ENCODE measurements at places on chromosomes 16 and 17.

DNA sequence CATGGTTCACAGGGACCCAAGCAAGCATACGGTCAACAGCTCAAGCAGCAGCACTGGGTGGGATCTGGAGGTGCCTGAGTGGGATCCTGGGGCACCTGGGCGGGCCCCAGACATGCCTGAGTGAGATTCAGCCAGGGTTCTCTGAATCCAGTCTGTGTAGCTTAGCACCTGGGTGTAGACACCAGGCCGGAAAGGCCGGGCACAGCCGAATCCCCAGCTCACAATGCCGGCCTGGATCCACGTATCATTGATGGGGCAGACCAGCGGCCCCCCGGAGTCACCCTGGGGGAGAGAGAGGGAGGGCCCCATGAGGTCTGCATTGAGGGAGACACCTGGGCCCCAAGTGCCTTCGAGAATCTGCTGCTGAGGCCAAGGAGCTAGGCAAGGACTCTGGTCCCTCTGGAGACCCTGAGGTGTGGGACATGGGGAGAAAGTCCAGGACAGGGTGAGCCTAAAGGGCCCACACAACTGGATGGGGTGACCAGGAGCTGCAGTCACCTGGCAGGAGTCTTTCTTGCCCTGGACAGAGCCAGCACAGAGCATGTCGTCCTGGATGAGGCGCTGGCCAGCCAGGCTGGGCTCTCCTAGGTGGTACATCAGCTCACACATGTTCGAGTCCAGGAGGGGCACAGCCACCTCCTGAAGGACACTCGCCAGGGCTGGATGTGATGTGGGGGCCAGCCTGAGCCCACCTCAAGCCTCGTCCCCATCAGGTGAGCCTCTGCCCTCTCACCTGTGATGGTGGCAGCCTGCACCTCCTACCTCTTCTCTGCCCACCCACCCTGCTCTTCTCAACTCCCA, 9.7 kb downstream of the ZG16B start:
- peaks cover 12% of the 10 kb centered on the region for H3K27me3 ChIP-seq
- H3K36me3 ChIP-seq, result no peaks in the 10 kb centered on the region
- no peak for DNase-seq
- H3K27ac ChIP-seq, result no peak overlapping the region
- H3K4me1 ChIP-seq, result peaks cover 12% of the 10 kb centered on the region

- no peaks in the 10 kb centered on the region for H3K4me1 ChIP-seq
- no peak overlapping the region for H3K4me3 ChIP-seq
- peaks cover 30% of the 10 kb centered on the region for H3K36me3 ChIP-seq
- H3K27me3 ChIP-seq, result no peaks in the 10 kb centered on the region
Observed at GRCh38 chr17:80811181-80812105, 180.2 kb upstream of the CHMP6 start.

DNA sequence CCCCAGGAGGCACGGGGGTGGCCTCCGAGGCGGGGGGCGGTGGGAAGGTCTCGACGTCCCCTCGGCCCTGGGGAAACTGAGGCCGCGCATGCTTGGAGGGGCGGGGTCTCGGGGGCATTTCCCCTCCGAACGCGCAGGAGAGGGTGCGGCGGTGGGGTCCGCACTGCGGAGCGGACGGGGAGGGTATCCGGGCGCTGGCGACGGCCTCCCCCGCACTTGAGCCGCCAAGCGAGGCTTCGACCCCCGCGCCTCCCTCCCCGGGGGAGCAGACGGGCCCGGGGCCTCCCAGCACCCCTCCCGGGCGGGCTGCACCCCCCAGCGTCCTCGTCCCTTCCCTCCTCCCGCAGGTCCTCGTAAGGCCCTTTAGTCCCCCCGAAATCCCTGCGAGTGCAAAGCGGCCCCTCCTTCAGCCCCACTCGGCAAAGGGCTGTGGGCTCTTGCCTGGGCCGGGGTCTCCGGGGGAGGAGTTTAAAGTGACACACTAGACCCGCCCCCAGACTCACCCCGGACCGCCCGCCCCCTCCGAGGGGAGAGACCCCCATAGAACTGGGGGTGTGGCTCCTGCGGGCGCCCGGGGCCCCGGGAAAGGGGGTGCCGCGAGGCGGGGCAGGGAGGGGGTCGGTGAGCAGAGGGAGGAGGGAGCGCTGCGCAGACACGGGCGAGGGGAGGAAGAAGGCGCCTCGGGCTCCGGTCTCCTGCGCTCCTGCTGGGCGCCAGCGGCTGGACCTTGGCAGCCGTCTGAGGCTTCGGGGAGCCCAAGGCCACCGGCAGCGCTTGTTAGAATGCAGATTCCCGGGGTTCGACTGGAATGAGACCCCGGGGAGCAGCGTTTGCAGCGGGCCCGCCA, 632 bp downstream of the BAIAP3 start:
- no peak overlapping the region for H3K4me3 ChIP-seq
- H3K27ac ChIP-seq, result no peak overlapping the region

DNA sequence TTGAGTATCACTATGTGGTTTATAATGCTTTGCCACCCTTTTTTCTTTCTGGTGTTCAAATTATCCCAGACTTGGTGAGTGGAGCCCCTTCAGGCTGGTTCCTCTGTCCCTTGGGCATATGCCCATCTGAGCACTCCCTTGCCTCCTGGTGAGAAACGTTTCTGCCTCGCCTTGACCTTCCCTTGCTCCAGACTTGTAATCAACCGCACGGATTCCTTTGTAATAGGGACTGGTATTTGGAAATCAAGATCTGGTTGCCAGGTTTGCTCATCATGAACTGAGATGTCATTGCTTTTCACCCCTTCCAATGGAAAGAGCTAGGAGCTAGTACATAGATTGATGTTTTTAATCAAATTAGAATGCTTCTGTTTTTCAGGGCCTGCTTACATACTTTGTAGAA, 43.7 kb downstream of the SEC14L1 start:
- no peak overlapping the region for H3K4me3 ChIP-seq
- no peak overlapping the region for H3K27ac ChIP-seq
- DNase-seq, result no peak

DNA sequence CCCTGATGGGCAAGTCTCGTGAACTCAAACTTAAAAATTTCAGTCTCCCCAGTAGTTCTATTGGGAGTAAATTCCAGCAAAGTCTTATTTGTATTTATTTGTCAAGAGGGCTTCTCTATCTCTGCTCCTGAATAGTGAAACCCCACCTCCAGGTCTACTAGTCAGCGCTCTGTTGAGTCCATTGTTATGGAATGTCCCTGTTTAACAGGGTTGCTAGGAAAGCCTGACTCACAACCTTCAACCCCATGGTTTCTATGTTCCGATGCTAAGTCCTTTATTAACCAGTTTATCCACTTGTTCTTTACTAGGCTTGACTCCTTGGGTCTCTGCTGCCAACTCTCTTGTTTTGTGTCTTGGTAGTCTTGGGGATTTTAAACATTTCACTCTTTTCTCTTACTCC, 250.7 kb upstream of the MYOCD start:
- peaks cover 8% of the 10 kb centered on the region for H3K4me1 ChIP-seq
- H3K36me3 ChIP-seq, result no peaks in the 10 kb centered on the region
- H3K4me3 ChIP-seq, result no peak overlapping the region
- H3K27me3 ChIP-seq, result no peaks in the 10 kb centered on the region
- no peak for DNase-seq

DNA sequence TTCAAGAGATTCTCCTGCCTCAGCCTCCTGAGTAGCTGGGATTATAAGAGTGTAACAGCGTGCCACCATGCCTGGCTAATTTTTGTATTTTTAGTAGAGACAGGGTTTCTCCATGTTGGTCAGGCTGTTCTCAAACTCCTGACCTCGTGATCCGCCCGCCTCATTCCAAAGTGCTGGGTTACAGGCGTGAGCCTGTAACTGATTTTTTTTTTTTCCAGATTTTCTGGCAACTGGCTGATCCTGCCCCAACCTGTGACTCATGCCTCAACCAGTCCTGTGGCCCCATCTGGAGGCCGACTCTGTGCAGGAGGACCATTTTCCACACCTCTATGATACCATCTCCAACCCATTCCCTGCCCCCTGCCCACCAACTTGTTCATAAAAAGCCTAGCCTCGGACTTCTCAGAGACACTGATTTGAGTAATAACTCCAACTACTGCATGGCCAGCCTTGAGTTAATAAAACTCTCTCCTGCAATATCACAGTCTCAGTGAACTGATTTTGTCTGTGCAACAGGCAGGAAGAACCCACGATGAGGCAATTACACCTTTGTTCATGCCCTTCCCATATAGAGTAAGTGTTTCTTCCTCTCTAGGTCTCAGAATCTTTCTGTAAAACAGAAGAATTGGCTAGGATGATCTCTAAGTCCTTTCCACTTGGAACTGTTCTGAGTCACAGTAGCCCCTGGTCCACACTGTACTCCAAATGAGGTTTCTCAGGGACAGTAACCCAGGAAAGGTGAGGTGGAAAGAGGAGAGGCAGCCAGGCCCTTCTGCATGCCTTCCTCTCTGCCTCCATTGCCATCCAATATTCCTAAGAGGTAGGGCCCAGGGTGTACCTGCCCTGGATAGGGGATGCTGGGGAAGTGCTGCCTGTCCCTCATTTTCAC, 8.8 kb upstream of the CNOT1 start:
- H3K27ac ChIP-seq, result peak overlapping the region; percentile 54
- peaks cover 9% of the 10 kb centered on the region for H3K4me1 ChIP-seq

GRCh38 chr17:80991645-80992076, at the start of gene CHMP6:
CHMP6 (plus strand) TSS chr17:80991841; CDS start chr17:80991919, 78 bp downstream.
- H3K27ac ChIP-seq, result peak within 1 kb of the TSS; percentile 50
- peaks cover 9% of the 10 kb centered on the region for H3K4me1 ChIP-seq
- peaks cover 1% of the 10 kb centered on the region for H3K27me3 ChIP-seq
- DNase-seq, result peak; percentile 57

GRCh38 chr17:17564896-17565295, 26.6 kb downstream of the PEMT start:
- H3K4me3 ChIP-seq, result no peak overlapping the region
- no peaks in the 10 kb centered on the region for H3K4me1 ChIP-seq
- DNase-seq, result no peak
- no peaks in the 10 kb centered on the region for H3K36me3 ChIP-seq

GRCh38 chr17:11279776-11280344, 38.8 kb downstream of the SHISA6 start:
- no peak overlapping the region for H3K4me3 ChIP-seq
- no peaks in the 10 kb centered on the region for H3K36me3 ChIP-seq
- DNase-seq, result no peak
- H3K27ac ChIP-seq, result no peak overlapping the region

All from mesothelial cell of epicardium (in vitro differentiated cells).